Occipital lobe (tissue), 3 donors: ENCODE measurements at places on chromosomes 6 and 20. TPM values are rescaled to one million over a fixed set of nuclear protein-coding genes. Genes with fewer than 3 reads are reported as not detected.

Gene TMEM200A
- 34.0 TPM for total RNA-seq

Gene ATG5
- total RNA-seq, result 76.1 TPM

Gene C20orf144
- not detected for total RNA-seq

Gene RHAG
- not detected for total RNA-seq

Gene LBP
- total RNA-seq, result 0.47 TPM

Gene EPPIN
- not detected for total RNA-seq

Gene MYT1
- 5.9 TPM for total RNA-seq

Gene HLA-DQA1
- total RNA-seq, result 0.16 TPM

Gene MATN4
- total RNA-seq, result not detected

Gene HCK
- 3.3 TPM for total RNA-seq

Gene MAFB
- total RNA-seq, result 11.1 TPM

Gene NNAT
- 251 TPM for total RNA-seq

Gene RIN2
- 20.0 TPM for total RNA-seq
